ENCODE measurements at places on chromosomes 7 and 10.

DNA sequence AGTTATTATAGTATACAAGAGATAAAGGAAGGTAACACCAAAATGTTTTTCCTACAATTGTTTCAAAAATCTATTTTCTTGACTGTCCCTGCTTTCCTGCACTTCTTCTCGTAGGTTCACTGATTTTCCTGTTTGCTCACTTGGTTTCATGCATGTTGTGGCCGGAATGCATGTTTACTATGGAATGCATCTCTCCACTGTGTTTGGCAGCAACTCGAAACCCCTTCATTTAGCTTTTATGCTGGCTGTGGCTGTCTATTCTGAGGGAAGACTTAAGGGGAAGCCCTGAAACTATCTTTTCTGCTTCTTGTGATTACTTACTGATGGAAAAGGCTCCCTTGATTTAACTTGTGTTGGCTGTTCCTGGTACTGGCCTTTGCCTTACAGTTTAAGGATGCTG is 120.3 kb downstream of the NRG3 start:
- no peak for DNase-seq

DNA sequence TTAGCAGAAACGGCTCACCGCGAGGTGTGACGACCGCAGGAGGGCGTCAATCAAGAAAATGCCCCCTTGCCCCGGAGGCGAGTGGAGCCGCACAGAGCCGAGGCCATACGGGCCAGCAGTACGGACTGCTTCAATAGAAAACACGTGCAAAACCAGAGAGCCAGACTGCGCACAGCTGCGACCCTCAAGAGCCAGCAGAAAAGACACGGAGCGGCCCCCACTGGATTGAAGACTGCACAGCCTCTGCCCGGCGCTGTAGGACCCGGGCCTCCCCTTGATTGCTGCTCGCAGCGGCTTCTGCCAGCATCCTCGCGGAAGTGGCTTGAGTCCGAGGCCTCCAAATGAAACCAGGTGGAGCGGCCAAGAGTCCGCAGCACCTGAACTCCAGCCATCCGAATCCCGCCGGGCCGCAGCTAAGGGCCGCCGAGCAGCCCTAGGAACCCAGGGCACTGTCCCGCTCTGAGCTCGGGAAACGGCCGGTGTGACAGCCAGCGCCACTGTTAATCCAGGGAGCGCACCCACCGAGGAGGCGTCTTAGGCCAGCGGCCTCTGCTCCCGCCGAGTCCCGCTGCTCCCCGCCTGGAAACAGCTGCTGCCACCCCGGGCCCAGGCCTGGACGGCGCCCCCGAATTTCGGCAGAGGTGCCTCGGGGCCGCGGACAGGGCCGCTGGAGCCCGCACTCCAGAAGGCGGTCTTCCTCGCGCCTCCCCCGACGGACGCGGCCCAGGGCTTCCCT is 660 bp upstream of the HHEX start:
- no peak for DNase-seq

DNA sequence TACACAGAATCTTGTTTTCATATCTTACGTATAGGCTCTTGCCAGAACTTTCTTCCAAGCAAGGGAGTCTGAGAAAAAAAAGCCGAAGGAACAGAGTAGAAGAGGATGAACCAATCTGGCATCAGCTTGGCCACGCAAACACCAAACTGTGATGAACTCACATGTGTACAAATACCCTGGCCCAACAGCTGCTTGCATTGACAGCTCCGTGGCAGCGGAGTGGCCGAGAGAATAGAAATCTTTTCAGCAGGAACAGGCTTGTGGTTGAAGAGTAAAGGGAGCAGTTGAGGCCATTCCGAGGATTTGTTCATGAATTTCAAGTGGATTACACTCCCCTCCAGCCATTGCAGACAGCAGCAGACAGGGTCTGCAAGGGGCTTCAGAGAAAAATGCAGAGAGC is 173.8 kb upstream of the PLXNA4 start:
- no peak for DNase-seq

- peak; percentile 95 for DNase-seq
Measured at GRCh38 chr10:44959247-44960087, at the start of gene RASSF4. RASSF4 (plus strand) TSS chr10:44959802; CDS start chr10:44970203, 10,401 bp downstream.

All from activated CD4-positive, alpha-beta T cell treated with anti-CD3 and anti-CD28 coated beads, Interleukin-10, Interleukin-2, amounts not matched to agents 100 ng/mL and 50 ng/mL, durations not matched to agents 16 hours and 8 hours (primary cell).